ENCODE measurements at places on chromosomes 6 and 20.

DNA sequence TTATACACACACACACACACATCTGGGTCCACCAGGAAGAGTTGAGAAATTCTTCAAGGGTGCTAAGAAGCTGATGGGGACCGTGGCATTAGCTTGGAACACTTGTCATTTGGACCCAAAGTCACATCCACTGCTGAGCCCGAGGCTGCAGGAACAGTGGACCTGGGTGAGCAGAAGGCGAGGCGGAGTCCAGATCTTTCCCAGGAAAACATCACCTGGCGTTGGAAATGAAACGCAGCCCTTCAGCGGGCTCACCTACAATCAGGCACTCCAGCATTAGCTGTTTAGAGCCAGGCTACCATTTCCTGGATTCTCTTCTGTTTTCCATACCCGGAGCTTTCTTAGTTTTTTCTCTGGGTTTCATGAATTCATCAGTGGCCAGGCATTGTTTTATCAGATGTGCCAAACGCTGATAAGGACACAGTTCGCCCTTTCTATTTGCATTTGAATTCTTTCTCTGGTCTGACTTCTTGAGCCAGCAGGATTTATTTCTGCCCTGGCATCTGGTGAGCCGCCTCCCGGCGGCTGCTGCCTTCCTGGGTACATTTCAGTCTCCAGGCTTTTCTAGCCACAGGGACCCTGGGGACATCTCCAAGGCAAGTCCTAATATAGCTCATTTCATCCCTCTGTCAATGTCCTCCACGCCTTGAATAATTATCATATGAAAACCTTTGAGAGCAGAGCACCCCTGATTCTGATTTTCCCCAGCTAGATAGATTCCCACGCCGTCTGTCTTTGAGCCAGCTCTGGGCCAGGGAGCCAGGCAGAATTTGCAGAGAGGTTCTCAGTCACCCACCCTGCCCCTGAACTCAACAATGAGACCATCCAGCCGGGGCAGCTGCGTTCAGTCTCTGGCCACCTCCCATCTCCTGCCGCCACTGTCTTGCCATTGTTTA, 170.9 kb downstream of the TTLL2 start:
- H3K4me3 ChIP-seq, result no peak overlapping the region
- H3K4me1 ChIP-seq, result no peaks in the 10 kb centered on the region
- no peak overlapping the region for H3K27ac ChIP-seq
- DNase-seq, result no peak
- peaks cover 27% of the 10 kb centered on the region for H3K27me3 ChIP-seq

DNA sequence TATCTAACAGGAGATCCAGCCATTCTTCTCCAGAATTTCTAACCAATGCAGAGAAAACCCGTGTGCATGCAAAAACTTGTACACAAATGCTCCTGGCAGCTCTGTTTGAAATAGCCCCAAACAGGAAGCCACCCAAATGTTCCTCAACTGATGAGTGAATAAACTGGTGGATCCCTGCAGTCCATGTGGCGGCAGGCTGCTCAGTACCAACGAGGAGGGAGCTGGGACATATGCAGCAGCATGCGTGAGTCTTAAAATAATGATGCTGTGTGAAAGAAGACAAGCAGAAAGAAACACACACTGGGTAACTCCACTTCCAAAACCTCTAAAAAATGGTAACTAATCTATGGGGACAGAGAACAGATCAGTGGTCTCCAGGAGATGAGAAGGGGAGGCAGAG, 542.1 kb upstream of the AGPAT4 start:
- H3K4me1 ChIP-seq, result no peaks in the 10 kb centered on the region
- H3K27me3 ChIP-seq, result no peaks in the 10 kb centered on the region
- no peak for DNase-seq
- no peak overlapping the region for H3K4me3 ChIP-seq

GRCh38 chr6:137265561-137266308, 46.5 kb upstream of the IFNGR1 start:
- peaks cover 4% of the 10 kb centered on the region for H3K4me1 ChIP-seq
- no peak for DNase-seq
- no peak overlapping the region for H3K4me3 ChIP-seq

DNA sequence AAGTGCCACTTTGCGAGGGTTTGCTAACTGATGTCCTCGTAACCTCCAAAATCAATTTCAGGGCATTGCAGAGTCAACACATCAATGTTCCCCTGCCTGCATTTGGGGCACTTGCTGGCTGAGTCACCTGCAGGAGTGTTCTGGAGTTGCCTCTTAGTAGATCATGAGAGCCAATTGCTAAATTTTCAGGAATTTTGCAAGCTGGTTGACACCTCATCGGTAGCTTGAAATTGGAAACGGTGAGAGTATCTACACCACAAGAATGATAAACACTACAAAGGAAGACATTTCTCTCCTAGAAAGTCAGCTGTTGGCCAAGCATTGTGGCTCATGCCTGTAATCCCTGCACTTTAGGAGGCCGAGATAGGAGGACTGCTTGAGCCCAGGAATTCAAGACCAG, 10.8 kb upstream of the BFSP1 start:
- H3K36me3 ChIP-seq, result no peaks in the 10 kb centered on the region
- H3K27ac ChIP-seq, result no peak overlapping the region
- no peaks in the 10 kb centered on the region for H3K4me1 ChIP-seq
- peaks cover 7% of the 10 kb centered on the region for H3K27me3 ChIP-seq
- DNase-seq, result no peak

DNA sequence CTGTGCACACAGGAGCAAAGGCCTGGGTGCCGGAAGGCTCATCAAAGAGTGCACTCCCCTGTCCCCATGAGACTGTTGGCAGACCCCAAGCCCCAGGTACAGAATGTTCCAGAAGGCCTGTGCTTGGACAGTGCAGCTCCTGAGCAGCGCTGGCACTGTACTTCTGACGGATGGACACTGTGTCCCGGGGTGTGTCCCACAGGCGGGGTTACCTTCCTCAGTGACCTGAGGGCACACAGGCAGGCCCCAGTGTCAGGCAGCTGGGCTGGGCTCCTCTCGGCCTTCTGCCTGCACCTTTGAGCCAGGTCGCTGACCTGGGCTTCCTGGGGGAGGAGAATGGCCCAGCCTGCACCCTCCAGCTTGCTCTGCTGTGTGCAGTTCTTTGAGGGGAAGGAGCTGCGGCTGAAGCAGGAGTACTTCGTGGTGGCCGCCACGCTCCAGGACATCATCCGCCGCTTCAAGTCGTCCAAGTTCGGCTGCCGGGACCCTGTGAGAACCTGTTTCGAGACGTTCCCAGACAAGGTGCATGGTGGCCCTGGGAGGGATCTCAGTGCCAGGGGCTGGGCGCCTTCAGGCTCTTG, 30.1 kb downstream of the PYGB start:
- no peak overlapping the region for H3K27ac ChIP-seq
- H3K36me3 ChIP-seq, result peaks cover 4% of the 10 kb centered on the region
- H3K4me1 ChIP-seq, result peaks cover 2% of the 10 kb centered on the region
- no peaks in the 10 kb centered on the region for H3K27me3 ChIP-seq
- DNase-seq, result peak; percentile 32
- H3K4me3 ChIP-seq, result no peak overlapping the region

GRCh38 chr6:122736163-122736562, 43.4 kb upstream of the FABP7 start:
- no peak for DNase-seq
- H3K4me1 ChIP-seq, result no peaks in the 10 kb centered on the region
- H3K4me3 ChIP-seq, result no peak overlapping the region
- peaks cover 5% of the 10 kb centered on the region for H3K27me3 ChIP-seq

DNA sequence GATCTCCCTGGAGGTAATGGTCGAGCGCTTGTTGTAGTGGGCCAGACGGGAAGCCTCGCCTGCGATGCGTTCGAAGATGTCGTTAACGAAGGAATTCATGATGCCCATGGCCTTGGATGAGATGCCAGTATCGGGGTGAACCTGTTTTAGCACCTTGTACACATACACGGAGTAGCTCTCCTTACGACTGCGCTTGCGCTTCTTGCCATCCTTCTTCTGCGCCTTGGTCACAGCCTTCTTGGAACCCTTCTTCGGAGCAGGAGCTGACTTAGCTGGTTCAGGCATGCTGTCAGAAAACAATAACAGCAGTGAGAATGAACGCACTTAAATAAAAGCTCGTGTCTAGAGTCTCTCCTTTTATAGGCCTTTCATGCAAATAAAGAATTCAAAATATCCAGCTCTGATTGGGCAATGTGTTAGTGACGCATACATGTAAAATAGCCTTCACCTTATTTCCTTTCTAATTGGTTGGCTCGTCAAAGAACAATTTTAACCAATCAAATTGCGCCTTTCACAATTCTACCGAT, 129.2 kb downstream of the HFE start:
- H3K36me3 ChIP-seq, result no peaks in the 10 kb centered on the region
- H3K27ac ChIP-seq, result no peak overlapping the region
- peaks cover 12% of the 10 kb centered on the region for H3K4me1 ChIP-seq
- no peak overlapping the region for H3K4me3 ChIP-seq
- H3K27me3 ChIP-seq, result no peaks in the 10 kb centered on the region

DNA sequence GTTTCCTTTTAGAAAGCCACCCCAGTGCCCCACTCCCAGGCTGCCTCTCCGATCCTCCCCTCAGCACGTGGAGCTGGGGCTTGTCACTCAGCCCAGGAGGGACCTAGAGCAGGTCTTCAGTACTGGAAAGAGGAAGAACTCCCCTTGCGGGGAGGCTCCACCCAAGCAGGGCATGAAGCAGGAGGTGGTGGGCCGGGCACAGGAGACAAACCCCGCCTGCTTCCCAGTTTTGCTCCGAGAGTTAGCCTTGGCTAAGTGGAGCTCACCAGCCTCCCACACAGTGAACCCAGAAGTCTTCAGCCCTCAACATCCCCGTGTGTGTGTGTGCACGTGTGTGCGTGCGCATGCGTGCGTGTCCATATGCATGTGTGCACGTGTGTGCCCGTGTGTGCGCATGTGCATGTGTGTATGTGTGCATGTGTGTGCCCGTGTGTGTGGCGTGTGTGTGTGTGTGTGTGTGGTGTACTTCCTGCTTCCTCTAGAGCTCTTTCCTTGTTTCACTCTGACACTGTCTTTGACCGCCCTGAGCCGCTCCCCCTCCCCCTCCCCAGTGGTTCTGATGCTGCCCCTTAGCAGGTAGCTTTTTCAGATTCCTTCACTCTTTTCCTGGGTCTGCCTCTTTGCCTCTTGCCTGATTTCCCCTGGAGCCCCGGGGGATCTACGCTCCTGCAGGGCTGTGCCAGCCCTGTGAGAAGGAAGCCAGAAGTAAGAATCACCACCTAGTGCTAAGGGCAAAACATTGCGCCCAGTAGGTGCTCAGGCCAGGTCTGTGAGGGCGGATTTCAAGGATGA, 239.8 kb downstream of the CDC5L start:
- H3K4me3 ChIP-seq, result no peak overlapping the region
- H3K36me3 ChIP-seq, result no peaks in the 10 kb centered on the region
- H3K4me1 ChIP-seq, result peaks cover 12% of the 10 kb centered on the region

DNA sequence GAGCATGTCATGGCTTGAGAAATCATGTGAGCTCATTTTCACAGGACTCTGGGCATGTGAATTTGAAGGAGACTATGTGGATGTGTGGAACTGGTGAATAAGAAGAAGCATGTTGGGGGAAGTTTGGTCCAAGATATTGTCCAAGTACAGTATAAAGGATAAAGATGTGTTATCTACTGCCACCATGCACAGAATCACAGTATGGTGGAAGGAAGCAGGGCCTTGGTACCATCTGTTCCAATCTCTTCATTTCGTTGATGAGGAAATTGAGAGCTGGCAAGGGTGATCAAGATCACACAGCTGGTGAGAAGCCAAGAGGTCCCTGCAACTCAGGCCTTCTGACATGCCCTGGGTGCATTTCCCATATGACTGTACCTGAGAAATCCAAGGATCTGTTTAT, 31.5 kb upstream of the RIPOR2 start:
- H3K36me3 ChIP-seq, result peaks cover 5% of the 10 kb centered on the region
- no peaks in the 10 kb centered on the region for H3K27me3 ChIP-seq
- DNase-seq, result no peak
- H3K4me3 ChIP-seq, result no peak overlapping the region
- peaks cover 90% of the 10 kb centered on the region for H3K4me1 ChIP-seq

DNA sequence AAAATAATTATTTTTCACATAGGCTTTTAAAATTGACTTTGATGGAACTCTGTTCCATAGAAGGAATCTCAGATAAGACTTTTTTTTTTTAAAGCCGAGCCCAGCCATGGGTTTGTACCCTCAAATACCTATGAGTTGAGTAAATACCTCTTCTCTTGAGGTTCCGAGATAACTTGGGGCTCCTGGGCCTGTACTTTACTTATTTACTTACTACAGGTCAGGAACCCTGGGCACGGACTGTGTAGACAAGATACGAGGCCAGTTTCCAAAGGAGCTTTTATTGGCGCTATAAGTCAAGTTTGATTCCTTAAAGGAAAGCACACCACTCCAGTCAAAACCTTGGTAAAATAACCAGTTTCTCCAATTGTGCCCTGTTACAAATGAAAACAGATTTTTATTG, 7.5 kb downstream of the AFG1L start:
- peaks cover 20% of the 10 kb centered on the region for H3K4me1 ChIP-seq
- no peak overlapping the region for H3K27ac ChIP-seq
- H3K27me3 ChIP-seq, result no peaks in the 10 kb centered on the region
- H3K36me3 ChIP-seq, result peaks cover 4% of the 10 kb centered on the region
- DNase-seq, result no peak
- H3K4me3 ChIP-seq, result no peak overlapping the region

DNA sequence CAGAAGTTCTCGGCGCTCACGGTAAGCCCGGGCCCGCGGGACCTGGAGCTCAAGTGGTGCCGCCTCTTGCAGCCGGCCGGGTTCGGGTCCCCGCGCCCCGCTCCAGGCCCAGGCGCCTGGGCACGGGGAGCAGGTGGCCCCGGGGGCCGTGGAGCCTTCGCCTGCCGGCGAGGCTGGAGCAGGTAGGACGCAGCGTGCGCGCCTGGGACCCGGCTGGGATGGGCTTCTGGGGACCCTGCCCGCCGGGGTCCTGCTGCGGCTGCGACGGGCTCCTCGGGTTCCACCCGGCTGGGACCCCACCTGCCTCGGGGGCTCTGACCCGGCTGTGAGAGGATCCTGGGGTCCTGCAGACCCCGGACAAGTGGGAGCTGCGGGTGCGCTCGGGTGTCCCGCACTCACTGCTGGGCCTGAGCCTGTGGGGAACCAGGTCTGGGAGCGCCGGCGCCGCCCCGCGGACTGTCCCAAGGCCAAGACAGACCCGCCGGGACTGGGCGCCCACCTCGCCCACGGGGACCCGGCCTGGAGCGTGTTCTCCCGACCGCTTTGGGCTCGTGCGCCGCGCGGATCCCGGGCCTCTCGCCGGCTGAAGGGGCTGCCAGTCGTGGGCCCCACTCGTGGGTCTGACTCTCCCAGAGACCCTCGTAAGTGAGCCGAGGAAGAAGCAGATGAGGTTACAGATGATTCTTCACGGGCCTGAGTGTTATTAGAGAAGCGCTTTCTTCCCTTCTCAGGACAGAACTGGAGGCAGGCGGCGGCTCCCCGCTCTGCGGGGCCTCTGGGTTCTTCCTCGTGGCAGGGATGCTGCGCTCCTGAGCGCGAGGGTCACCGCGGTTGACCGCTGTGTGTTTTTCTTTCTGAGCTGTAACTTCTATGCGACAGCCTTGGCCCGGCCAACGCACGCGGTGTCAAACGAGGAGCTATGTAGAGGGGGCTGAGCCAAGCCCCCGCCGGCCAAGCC, 729 bp downstream of the SMOC2 start:
- peaks cover 48% of the 10 kb centered on the region for H3K27me3 ChIP-seq
- no peak overlapping the region for H3K4me3 ChIP-seq
- peaks cover 3% of the 10 kb centered on the region for H3K4me1 ChIP-seq
- H3K27ac ChIP-seq, result no peak overlapping the region

Measured in naive thymus-derived CD8-positive, alpha-beta T cell (primary cell).